NCI-H1092 treated with DMSO at 0.1 percent for 48 hours (cell line): ENCODE measurements at places on chromosomes 3 and 15.

DNA sequence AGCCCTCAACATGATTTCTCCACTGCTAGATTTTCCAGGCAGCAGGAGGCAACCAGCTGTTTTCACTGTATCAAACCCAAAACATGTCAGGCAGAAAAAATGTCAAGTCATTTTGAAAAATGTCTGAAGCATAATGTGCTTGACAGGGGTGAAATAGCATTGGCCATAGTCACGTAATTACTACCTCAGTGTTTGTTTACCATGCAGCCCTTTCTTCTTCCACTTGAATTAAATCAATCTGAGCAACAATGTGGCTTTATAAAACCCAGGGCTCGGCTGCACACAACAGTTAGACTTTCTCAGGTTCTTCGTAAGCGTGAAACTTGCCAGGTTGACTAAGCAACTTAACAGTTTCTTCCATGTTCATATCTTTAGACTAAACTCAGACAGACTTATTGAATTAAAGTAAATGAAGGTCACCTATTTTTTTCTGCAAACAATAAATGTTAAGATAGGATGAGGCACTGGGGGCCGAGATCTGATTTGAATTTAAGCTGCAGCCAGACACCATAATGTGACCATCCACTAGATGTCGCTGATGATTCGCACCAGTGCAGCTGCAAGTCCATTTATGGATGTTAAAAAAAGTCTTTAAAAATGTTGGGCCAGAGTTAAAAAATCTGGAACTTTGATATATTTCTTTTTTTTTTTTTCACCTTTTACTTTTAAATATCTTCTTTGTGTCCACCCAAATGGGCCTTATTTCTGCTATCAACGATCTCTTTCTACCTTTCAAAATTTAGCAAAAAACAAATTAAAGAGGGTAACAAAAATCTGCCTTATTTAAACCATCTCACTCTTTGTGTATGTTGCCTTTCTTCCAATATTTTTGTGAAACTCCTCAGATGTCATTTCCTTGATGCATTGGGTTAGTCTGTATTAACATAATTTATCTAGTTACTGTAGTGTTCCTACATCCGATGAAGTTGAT is 305.9 kb downstream of the CACNA2D3 start:
- peak; percentile 75 for DNase-seq

DNA sequence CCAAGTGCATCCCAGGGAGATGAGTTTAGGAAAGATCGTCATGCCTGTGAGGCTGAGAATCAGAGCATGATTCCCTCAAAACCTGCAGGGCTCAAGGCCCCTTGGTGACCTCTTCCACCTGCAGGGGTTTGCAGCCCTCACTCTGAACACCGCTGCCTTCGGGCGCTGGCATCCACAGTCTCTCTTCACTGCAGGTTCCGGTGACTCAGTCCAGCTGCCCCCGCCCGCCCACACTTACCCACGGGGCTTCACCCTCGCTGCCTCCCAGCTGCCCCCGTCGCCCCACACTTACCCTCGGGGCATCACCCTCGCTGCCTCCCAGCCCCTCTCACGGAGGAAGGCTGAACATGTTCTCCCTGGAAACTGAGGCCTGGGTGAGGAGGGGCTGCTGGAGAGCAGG is 277.1 kb downstream of the XXYLT1 start:
- no peak for DNase-seq

GRCh38 chr3:54641226-54642014 is 286.4 kb downstream of the LRTM1 start:
- no peak for DNase-seq

GRCh38 chr15:68311859-68312557 is 34.5 kb downstream of the FEM1B start:
- DNase-seq: no peak

DNA sequence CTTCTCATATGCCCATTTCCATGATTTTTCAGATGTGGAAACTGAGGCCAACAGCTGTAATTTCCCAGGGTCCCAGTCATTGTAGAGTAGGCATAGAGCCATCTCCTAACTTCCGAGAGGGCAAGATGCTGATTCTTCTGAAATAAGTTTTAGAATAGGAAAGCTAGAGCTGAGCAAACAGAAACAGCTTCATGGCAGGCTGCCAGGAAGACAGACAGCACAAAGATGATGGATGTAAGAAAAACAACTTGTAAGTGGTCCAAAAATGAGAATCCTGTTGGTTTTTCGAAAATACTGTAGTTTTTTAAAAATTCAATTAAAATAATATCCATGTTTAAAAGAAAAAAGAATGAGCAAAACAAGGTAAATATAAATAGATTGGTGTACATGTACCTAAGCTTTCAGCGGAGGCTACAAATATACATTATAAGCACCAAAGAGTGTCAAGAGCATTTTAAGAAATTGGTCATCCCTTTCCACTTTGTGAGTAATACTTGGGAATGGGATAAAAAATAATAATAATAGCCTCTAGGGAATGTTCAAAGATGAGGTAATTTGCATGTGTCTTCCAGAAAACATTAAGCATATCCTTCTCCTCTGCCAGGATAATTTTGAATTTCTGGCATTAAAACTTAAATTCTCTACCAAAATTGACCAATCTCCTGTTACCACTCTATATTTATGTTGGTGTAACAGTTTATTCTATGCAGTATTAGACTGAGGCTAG is 406.6 kb downstream of the MECOM start:
- DNase-seq: no peak
